ENCODE measurements at places on chromosomes 7 and 10. TPM values are rescaled to one million over a fixed set of nuclear protein-coding genes. Genes with fewer than 3 reads are reported as not detected.

Gene MBL2
- not detected for total RNA-seq

Gene GRM3
- not detected for total RNA-seq

Gene WDR86
- total RNA-seq: 0.11 TPM

Gene TMEM176B
- 0.15 TPM for total RNA-seq

Gene DYNC1I1
- total RNA-seq: 0.21 TPM

Gene PAX4
- total RNA-seq: not detected

Gene TRIM50
- not detected for total RNA-seq

Gene LLCFC1
- total RNA-seq: not detected

Gene ZC3HAV1L
- total RNA-seq: 4.8 TPM

Gene SEMA3E
- 1.8 TPM for total RNA-seq

Gene C10orf88
- total RNA-seq: 8.2 TPM

Gene PDAP1
- 181 TPM for total RNA-seq
